Tibial artery (tissue), 4 donors: ENCODE measurements at places on chromosomes 2 and 18.

DNA sequence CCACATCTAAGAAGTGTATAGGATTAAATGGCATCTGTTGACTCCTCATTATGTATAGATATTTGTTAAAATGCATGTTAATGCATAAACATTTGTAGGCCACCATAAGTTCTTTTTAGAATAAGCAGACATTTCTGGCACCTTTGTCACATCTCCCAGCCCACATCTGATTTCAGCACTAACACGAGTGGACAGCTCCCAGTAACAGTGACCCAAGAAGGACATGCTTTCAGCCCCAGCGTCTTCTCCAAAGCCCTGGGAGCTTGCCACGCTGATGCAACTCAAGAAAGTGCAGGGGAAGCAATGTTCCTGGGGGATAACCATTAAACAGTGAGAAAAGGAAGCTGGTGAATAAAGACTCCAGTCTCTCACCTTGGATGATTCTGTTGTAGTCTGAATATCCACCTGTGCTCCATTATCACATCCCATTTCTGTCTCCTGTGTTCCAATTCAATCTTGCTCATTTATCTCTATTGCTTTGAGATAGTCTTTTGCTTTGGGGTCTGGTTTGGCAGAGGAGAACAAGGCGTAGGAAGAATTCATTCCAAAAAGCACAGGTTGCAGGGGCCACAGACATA lies 182.6 kb upstream of the THSD7B start:
- H3K4me3 ChIP-seq, result no peak overlapping the region
- H3K27me3 ChIP-seq, result no peaks in the 10 kb centered on the region
- no peaks in the 10 kb centered on the region for H3K36me3 ChIP-seq
- no peak overlapping the region for H3K27ac ChIP-seq

GRCh38 chr2:224055101-224055500 lies 16.0 kb upstream of the SERPINE2 start:
- no peaks in the 10 kb centered on the region for H3K27me3 ChIP-seq
- H3K4me3 ChIP-seq, result no peak overlapping the region
- H3K27ac ChIP-seq, result no peak overlapping the region
- H3K36me3 ChIP-seq, result no peaks in the 10 kb centered on the region
- no peaks in the 10 kb centered on the region for H3K4me1 ChIP-seq

- no peak for DNase-seq
- no peaks in the 10 kb centered on the region for H3K4me1 ChIP-seq
These were observed 127.4 kb downstream of the TGIF1 start for GRCh38 chr18:3577281-3577855.

DNA sequence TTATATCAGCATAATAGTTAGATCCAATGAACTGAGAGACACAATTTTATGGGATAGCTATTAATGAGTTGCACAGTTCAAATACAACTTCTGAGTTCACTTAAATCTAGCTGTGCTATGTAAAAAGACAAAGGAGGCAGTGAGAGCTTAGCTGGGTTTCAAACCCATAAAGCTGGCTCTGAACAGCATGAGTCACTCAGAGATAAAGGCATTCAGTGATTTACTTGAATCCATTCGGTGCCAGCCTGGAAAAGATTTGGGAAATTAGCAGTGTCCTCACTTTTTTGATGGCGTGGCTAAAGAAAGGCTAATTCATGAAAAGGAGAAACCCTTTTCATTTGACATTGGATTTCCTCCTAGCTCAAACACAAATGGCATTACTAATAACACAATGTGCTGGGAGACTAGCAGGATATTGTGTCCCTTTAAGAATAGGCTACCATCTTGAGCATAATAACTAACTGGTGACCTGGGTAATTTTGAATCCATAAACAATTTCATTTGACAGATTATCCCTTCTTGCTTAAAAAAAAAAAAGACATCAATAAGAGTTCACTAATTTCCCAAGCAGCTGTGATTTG lies 98.4 kb upstream of the NEUROD1 start:
- DNase-seq, result no peak
- peaks cover 9% of the 10 kb centered on the region for H3K4me1 ChIP-seq
- no peak overlapping the region for H3K4me3 ChIP-seq
- no peaks in the 10 kb centered on the region for H3K36me3 ChIP-seq
- H3K27ac ChIP-seq, result no peak overlapping the region

- no peak overlapping the region for H3K4me3 ChIP-seq
- H3K27me3 ChIP-seq, result no peaks in the 10 kb centered on the region
- no peak for DNase-seq
- peak overlapping the region; percentile 57 for H3K27ac ChIP-seq
- no peaks in the 10 kb centered on the region for H3K36me3 ChIP-seq
- H3K4me1 ChIP-seq, result no peaks in the 10 kb centered on the region
These were observed 153.3 kb upstream of the NOSTRIN start for GRCh38 chr2:168649105-168649504.

GRCh38 chr2:218290316-218291261 lies 1.7 kb downstream of the TMBIM1 start:
- peaks cover 82% of the 10 kb centered on the region for H3K4me1 ChIP-seq
- H3K27ac ChIP-seq, result peak overlapping the region; percentile 99
- H3K36me3 ChIP-seq, result no peaks in the 10 kb centered on the region
- no peaks in the 10 kb centered on the region for H3K27me3 ChIP-seq

DNA sequence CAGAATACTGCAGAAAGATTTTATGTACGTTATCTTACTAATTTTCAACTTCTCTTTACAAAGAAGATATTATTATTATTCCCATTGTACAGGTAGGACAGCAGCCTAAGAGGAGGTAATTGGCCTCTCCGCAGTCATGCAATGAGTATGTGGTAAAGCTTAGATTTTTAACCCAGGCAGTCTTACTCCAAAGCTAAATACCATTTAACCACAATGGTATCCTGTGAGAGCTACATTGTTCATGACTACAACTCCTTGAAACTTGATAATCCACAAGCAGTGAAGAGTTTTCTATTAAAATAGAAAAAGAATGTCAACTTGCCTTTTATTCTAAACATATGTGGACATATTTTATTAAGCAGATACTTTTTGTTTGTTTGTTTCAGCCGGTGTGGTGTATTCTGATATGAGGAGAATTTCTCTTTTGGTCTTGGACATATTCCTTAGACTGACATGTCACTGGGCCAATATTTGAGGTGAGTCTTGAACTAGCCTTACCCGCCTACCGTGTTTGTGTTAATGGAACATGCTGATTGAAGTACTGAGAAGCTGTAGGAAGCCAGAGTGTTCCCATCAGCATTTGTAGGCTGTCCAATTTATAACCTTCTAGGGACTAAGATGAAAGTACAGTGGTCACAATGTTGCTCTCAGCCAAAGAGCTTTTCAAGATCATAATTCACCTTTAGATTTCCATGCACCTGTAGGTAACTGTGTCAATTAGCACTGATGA lies 293.9 kb upstream of the DCC start:
- H3K4me1 ChIP-seq, result no peaks in the 10 kb centered on the region
- no peaks in the 10 kb centered on the region for H3K36me3 ChIP-seq
- no peak overlapping the region for H3K4me3 ChIP-seq

DNA sequence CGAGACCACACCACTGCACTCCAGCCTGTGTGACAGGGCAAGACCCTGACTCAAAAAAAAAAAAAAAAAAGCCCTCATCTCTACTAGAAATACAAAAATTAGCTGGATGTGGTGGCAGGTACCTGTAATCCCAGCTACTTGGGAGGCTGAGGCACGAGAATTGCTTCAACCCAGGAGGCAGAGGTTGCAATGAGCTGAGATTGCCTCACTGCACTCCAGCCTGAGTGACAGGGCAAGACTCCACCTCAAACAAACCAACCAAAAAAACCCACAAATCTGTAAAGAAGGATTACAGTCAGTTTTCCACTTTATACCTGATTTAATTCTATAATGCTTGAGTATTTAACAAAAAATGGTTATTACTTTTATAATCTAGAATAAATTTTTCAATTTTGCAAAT lies 9.7 kb downstream of the DARS1 start:
- H3K36me3 ChIP-seq, result peaks cover 59% of the 10 kb centered on the region
- H3K4me3 ChIP-seq, result no peak overlapping the region
- no peak for DNase-seq

DNA sequence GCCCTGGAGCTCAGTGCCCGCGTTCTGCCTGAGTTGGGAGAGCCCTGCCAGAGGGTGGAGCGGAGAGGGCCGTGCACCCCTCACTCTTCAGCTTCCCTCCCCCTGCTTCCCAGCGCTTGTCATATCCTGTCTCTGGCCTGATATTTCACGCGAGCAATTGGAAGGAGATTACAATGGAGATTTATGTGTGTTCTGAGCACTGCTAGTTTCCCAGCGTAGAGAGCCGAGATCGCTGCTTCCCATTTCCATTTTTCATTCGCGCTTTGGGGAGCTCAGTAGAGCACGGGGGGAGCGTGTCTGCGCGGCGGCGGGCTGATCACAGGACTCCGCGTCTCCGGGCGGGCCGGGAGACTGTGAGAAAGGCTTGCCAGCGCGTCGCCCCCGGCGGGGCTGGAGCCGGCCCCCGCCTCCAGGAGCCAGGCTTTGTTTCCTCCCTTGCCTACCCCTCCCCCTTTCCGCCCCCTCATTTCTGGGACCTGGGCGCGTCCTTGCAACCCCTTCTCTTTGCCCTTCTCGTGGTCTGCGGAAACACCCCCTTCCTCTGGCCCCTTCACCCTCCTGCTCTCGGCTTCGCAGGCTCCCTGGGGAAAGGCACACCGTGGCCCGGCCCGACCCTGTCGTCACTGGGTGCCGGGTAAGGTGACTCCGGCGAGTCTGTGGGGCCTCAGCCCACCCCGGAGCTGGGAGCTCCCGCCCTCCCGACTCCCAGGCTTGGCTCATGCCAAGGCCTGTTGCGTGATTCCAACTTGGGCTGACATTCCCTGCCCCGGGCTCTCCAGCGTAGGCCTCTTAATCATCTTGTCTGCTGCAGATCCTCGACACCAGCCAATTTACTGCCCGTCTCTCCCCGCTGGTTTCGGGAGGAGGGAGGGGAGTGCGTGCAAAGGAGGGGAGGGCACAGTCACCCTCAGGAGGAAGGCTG lies 5.8 kb downstream of the DLX2 start:
- no peak overlapping the region for H3K27ac ChIP-seq
- peak overlapping the region; percentile 13 for H3K4me3 ChIP-seq
- peaks cover 100% of the 10 kb centered on the region for H3K27me3 ChIP-seq
- peaks cover 72% of the 10 kb centered on the region for H3K4me1 ChIP-seq
- H3K36me3 ChIP-seq, result no peaks in the 10 kb centered on the region

GRCh38 chr18:43236921-43237320 lies 40.4 kb downstream of the SYT4 start:
- no peaks in the 10 kb centered on the region for H3K27me3 ChIP-seq
- H3K4me1 ChIP-seq, result no peaks in the 10 kb centered on the region
- no peak overlapping the region for H3K27ac ChIP-seq
- H3K36me3 ChIP-seq, result no peaks in the 10 kb centered on the region
- no peak overlapping the region for H3K4me3 ChIP-seq

GRCh38 chr2:22855761-22856184 lies 529.2 kb upstream of the KLHL29 start:
- no peak for DNase-seq
- H3K4me3 ChIP-seq, result no peak overlapping the region
- H3K27ac ChIP-seq, result no peak overlapping the region
- no peaks in the 10 kb centered on the region for H3K27me3 ChIP-seq
- H3K36me3 ChIP-seq, result no peaks in the 10 kb centered on the region

GRCh38 chr18:65477455-65477854 lies 273.4 kb upstream of the CDH7 start:
- DNase-seq, result no peak
- H3K27me3 ChIP-seq, result no peaks in the 10 kb centered on the region

DNA sequence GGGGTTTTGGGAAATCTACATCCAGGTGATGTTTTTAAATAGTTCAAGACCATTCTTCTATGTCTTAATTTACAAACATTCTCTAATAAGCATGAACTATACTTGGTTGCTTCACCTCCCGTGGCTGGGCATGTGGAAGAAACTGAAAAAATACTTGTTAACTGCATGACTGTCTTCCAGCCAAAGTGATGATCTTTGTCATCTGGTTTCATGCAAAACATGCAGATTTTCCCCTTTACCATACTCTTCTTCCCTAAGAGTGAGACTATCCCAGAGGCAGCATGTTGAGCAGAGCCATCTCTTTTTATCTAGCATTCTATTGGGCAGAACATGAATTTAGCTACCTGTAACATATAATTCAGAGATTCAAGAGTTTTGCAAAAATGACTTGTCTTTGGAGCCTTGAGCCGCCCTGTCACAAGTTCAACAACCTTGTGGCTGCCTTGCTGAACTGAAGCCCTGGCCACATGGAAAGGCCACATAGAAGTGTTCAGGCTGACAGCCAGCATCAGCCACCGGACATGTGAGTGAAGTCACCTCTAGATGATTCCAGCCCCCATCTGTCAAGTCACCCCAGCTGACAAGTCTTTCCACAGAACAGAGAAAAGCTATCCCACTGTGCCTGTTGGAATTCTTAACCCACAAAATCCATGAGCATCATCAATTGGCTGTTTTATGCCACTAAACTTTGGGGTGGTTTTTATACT lies 142.8 kb downstream of the ANKRD44 start:
- no peaks in the 10 kb centered on the region for H3K27me3 ChIP-seq
- no peaks in the 10 kb centered on the region for H3K4me1 ChIP-seq
- no peak for DNase-seq
- H3K36me3 ChIP-seq, result no peaks in the 10 kb centered on the region
- no peak overlapping the region for H3K4me3 ChIP-seq

DNA sequence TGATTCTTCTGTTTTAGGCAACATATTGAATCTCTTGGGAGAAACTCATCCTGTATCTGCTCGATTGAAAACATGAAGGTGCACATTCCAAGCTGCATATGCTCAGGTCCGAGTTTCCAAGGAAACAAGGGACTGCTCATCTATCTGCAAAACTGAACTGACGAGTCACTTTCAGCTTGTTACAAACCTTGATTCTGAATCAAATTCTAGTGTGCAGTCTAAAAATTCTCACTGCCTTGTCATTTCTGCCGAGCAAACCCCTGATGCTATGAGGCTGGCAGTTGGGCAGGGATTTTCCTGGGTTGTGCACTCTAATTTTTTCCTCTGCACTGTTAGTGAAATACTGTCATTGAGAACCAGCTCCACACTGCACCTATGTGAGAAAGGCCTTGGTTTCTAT lies 101.3 kb upstream of the ETAA1 start:
- no peak overlapping the region for H3K27ac ChIP-seq
- no peaks in the 10 kb centered on the region for H3K4me1 ChIP-seq
- DNase-seq, result no peak
- no peaks in the 10 kb centered on the region for H3K36me3 ChIP-seq

- H3K27ac ChIP-seq, result no peak overlapping the region
- no peak overlapping the region for H3K4me3 ChIP-seq
- H3K36me3 ChIP-seq, result no peaks in the 10 kb centered on the region
- no peak for DNase-seq
These were observed 12.5 kb downstream of the TACR1 start for GRCh38 chr2:75186821-75187220.

DNA sequence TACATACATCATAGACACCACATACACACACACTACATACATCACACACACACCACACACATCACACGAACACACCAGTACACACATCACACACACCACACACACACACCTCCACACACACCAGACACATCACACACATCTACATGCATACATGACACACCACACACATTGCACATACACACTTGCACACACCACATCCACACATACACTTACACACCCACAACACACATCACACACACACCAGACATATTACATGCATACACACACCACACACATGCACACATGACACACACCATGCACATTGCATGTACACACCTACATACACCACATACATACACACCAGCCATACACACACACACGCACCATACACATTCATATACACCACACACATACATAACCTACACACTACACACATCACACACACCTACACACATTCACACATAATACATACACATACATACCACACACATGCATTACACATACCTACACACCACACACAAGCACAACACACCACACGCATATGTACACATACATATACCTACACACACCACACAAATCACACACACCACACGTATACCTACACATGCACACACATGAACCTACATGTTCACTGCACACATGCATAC lies 156.5 kb downstream of the NDUFA10 start:
- no peaks in the 10 kb centered on the region for H3K4me1 ChIP-seq
- H3K27me3 ChIP-seq, result no peaks in the 10 kb centered on the region
- H3K4me3 ChIP-seq, result no peak overlapping the region
- DNase-seq, result no peak
